MCF 10A (cell line): ENCODE measurements at places on chromosomes 2 and 18.

DNA sequence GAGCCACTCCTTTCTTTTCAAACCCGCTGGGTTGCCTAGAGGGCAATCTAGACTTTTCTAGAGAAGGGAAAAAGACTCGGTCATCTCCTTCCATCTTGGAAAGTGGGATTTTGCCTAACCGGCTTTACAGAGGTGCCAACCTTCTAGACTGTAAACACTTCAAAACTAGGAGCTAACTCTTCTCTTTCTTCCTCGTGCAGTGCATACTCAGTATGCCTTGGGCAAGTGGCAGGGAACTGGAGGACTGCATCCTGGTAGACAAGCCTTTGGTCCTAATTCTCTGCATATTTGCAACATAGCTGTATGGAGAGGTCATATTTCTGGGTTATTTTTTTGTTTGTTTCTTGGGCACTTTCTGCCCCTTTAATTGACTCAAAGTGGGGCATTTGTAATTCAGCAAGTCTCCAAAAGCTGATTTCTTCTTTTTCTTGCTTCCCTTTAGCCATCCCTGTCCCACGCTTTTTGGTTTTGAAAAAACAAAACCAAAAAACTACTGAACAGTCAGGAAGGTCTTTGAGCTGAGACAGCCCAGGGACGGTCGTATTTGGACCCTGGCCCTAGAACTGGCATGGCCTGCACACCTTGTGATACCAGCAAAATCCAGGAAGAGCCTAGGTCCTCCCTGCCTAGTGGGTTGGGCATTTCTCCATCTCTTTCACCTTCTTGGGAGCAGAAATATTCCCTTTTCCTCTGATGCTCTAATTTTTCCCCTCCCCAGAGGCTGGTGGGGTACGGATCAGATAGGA is 5.8 kb upstream of the GATA6 start:
- DNase-seq, result no peak

GRCh38 chr18:12038082-12038638 is 55.5 kb upstream of the ANKRD62 start:
- no peak for DNase-seq

GRCh38 chr18:10228326-10228725 is 226.1 kb upstream of the APCDD1 start:
- DNase-seq, result no peak

DNA sequence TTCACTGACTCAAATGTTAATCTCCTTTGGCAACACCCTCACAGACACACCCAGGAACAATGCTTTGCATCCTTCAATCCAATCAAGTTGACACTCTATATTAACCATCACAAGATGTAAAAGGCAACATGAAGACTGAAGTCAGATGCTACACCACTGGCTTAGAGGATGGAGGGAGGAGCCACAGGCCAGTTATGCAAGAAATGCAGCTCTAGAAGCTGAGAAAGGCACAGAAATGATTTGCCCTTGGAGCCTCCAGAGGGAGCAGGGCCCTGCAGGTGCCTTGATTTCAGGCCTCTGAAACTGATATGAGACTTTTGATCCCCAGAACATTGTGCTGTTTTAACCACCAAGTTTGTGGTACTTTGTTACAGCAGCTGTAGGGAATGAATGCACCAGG is 276.3 kb downstream of the KCNS3 start:
- peak; percentile 12 for DNase-seq

DNA sequence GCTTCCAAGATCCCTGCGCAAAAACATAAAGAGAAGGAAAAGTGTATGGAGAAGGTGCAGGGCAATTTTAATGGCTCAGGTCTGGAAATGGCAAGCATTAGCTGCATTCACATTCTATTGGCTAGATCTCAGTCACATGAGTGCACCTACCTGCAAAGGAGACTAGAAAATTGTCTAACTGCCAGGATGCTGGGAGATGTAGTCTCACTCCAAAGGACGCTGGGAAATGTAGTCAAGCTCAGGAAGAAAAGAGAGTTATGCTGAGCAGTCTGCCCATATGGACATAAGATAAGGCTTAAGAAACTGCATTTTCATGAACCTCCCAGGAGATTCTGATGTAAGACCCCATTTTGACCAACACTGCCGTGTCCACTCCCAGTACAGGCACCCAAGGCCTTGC is 9.5 kb upstream of the KLHL29 start:
- peak; percentile 63 for DNase-seq

- no peak for DNase-seq
Measured at GRCh38 chr2:45814951-45815621, 163.6 kb downstream of the PRKCE start.

GRCh38 chr2:240953426-240954410 is 44.7 kb upstream of the SNED1 start:
- DNase-seq, result no peak

DNA sequence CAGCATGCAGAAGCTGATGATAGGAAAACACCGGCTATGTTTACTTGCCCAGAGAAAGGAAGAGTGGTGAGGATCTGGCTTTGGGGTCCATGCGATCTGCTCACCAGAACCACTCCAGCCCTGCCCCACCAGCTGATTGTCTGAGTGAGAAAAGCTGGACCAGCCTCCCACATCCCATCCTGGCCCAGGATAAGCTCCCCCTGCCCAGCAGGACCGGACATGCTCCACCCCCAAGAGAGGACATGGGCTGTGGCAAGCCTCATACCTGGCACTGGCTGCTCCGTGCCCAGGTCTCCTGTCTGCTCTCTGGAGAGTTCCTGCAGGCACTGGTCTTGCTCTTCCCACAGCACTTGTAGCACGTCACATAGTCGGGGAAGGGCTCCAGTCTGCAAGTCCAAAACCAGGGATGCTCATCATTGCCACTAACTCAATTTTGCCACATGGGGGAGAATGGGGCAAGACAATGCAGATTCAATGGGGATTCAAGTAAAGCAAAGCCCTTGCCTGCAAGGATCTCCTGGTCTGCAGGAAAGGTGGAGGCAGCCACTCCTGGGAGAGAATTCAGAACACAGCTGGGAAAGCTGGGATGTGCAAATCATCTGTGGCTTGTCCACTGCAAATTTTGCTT is 30.0 kb downstream of the SCTR start:
- DNase-seq, result no peak

- DNase-seq, result peak; percentile 88
Measured at GRCh38 chr2:100013892-100014677, 128.3 kb downstream of the AFF3 start.

- DNase-seq, result no peak
Measured at GRCh38 chr2:128791120-128791984, 472.7 kb upstream of the HS6ST1 start.

DNA sequence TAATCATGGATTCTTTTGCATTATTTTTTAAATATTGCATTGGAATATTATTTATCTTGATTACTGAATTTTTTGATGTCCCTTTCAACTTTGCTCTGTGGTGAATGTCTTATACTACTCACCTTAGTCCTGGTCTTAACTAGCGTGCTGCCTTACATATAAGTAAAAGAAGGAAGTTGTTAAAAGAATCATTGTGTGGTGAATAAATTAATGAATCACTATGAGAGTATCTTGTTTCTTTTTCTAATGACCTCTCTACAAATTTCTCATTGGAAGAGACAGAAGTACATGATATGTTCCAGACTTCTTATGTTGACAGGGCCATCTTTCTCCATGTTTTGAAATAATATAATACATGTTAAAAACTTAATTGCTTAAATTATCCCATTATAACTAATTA is 432.6 kb upstream of the MMADHC start:
- DNase-seq, result no peak

DNA sequence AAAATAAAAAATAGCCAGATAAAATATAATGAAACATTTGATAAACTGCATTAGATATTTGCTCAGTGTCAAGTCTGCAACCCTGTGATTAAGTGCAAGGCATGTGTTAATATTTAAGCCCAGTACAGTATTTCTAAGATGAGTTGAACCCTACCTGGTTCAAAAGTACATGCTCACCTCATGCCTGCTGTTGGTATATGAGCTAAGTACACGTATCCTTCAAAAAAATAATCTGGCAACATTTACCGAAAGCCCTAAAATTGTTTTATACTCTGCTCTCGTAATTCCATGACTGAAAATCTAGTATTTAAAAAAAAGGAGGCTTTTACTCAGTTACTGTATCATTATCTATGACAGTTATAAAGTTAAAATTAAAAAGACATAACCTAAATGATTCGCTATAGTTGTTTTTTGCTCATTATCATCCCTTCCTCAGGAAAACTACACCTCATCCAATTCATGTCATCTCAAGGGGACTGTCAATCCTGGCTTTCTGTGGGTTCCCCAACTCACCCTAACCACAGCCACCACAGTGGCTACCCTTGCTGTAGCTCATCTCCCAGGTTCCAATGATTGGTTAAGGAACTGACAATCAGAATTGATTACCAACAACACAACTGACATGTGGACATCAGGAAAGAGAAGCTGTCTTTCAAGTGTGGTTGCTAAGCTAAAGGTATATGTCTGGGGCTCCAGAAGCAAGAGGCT is 10.6 kb downstream of the TLK1 start:
- no peak for DNase-seq

DNA sequence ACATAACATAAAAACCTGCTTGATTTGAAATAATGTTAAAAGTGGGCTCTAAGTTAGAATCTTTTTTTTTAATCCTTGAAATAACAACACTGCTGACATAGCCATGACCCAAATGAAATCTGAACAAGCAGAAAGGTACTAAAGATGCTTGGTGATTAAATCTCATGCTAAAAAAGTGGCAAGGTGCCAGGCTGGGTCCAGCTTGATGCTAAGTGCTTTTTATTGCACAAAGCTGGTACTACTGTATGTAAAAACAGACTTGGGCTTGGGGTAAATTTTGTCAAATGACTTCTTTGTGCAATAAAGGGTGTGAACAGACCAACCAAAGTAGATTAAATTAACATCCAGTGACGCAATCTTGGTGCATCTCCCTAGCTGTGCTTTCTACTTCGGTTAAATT is 13.4 kb downstream of the BCL11A start:
- DNase-seq, result no peak

GRCh38 chr18:27378431-27379095 is 193.5 kb upstream of the CHST9 start:
- peak; percentile 90 for DNase-seq

DNA sequence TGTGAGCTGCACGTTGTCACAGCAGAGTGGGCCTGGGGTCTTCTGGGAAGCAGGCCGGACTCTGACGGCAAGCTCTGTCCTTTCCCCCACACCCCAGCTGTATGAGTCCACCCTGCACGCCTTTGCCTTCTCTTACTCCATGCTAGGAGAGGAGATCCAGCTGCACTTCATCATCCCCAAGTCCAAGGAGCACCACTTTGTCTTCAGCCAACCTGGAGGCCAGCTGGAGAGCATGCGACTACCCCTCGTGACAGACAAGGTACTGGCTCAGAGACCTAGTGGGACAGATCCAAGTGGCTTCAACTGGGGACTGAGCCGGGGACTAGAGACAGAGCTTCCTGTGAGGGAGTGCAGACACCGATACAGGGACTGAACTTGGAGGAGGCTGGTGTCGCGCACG is 40.1 kb downstream of the NTSR2 start:
- no peak for DNase-seq

- no peak for DNase-seq
Measured at GRCh38 chr2:38682008-38682575, 16.2 kb downstream of the GALM start.

- no peak for DNase-seq
Measured at GRCh38 chr2:20551260-20551944, 99.5 kb downstream of the HS1BP3 start.

- no peak for DNase-seq
Measured at GRCh38 chr2:239803102-239803765, 221.9 kb downstream of the NDUFA10 start.

DNA sequence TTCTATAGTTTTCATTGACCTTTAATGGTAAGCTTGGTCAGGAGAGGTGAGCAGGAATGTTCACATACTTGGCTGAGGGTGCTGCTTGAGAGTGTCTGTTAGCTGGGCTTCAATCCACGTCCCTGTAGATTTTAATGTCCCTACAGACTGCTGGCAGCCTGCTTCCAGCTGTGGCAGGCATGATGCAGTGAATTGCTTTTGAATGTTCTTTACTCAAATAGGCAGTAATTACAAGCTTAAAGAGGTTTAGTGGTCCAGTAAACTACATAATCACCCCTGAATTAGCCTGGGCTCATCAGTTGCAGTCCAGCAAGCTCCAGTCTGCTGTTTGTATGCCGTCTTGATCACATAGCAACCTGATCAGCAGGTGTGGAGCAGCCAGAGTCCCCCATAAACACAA is 102.1 kb downstream of the MEIS1 start:
- DNase-seq, result no peak

- DNase-seq, result no peak
Measured at GRCh38 chr2:134728163-134728562, 9.4 kb upstream of the TMEM163 start.

GRCh38 chr18:13320891-13321425 is 102.4 kb downstream of the LDLRAD4 start:
- no peak for DNase-seq

DNA sequence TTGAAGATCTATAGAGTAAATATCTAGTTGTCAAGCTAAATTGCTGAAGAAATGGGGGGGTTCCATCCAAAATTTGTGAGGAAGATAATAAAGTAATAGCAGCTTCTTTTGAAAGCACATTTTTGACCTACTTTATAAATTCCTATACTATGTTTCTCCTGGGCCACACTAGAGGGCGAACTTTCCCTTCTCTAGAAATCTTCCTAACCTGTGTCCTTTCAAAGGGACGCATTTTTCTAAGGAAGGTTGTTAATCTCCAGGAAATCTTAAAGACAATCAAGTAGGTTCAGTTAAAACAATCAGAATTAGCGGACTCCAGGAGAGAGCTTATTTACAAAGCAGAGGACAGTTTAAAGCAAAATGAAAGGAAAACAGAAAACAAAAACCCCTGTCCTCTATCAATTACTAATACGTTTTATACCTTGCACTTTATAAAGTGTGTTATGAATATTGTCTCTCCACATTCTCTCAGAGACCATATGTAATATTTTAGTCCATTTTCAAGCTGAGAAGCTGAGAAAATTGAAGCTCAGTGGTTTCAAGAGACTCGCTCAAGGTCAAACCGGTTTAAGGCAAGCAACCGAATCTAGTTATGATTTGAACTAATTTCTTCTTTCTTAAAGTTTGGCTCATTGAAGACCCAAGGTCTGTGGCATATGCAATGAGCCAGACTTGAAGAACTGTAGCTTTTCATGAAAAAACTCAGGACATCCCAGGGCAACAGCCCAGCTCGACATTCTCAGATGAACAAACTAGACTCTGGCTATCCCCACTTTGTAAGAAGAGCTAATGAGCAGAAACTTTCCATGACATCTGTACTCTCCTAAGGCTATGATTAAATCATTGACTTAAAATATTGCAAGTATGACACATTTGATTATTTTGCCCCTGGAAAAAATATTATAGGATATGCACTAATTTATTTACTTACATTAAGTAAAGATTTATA is 273.6 kb downstream of the PAX3 start:
- peak; percentile 66 for DNase-seq

- DNase-seq, result no peak
Measured at GRCh38 chr18:79476918-79477571, 81.3 kb downstream of the NFATC1 start.

DNA sequence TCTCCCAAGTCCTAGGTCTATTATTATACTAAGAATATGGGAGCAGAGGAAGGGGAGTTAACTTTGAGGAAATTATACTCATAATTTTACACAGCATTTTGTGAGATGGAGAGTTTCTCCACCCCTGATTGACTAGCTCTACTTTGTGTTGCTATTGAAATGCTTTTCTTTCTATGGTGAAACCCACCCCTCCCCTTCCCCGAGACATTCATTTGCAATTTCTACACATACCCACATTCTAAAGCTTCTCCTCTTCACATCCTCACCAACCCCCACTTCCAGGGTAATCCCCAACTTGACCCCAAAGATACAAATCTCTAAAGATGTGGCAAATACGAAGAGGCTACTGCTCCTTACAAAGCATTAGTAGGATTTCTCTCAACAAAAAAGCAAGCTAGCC is 992.2 kb downstream of the BCL11A start:
- DNase-seq, result no peak
